ENCODE measurements at places on chromosomes 16 and 17.

DNA sequence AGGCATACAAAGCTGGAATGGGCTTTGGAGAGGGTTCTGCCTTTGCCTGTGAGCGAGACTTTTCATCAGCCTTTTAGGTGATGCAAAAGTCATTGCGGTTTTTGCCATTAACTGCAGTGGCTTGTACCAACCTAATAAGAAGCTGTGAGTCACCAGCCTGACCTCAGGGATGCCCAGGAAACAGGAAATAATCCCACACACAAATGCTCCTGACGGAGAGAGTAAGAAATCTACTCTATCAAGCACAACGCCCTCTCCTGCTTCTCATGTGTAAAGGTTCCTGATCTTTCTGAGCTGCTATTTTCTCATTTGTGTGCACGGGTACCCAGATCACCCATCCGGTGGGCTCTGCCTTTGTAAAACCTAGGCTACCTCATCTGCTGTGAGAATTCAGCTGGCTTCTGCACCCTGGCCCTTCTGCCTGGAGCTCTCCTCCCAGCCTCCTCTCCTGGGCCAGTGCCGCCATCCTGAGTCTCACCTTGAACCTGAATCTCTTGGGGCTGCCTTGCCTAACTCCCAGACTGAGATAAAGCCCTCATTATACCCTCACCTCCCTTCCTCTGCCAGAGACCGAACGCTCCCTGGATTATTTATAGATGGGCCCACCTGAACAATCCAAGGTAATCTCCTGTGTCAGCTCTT, 299.7 kb downstream of the C16orf95 start:
- DNase-seq, result no peak

- no peak for DNase-seq
Observed at GRCh38 chr16:83574388-83574787, 233.4 kb upstream of the HSBP1 start.

GRCh38 chr16:57601801-57602478, 26.5 kb upstream of the ADGRG1 start:
- no peak for DNase-seq

DNA sequence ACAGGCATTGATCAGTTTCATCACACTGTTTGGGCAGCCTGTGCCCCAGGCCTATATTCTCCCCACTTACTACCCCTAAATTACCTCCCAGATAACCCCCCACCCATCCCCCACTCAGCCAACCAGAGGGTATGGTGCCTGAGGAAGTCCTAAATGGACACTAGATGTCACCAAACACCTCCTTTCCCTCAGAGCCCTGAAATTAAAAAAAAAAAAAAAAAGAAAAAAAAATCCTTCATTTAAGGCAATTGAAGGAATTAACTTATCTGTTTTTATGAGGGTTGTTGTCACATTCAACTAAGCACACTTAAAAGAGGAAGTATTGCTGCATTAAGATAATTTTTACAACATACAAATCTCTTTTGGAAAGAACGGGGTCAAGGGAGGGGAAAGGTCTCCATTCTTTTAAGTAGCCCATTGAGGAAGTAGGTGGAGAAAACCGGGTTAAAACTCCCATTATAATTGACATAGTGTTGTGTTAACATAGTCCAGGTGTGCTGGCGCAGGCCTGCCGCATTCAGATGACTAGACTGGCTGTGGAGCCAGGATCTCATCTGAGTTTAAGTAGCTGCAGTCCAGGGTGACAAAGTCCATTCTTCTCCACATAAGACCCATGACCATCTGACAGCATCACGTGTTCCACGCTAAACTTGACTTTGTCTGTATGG, 46.3 kb downstream of the SNX11 start:
- DNase-seq, result peak; percentile 22

DNA sequence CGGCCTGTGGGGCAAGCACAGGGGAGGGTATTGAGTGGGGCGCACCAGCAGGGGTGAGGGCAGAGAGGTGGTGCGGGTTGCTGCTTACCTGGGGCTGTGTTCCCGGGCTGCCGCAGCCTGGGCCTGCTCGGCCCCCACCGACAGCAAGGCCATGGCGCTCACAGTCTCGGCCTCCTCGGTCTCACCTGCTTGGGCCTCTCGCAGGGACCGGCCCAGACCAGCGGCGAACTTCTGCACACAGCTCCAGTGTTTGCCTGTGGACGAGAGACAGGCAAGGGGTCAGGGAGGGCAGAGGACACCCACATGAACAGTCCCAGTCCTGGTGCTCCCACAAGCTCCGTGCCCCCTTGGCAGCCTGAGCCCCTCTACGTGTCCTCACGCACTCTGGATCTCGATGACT, 7.9 kb downstream of the G6PC3 start:
- DNase-seq, result no peak

- DNase-seq, result peak; percentile 60
Observed at GRCh38 chr17:1592751-1593629, 30.4 kb upstream of the PITPNA start.

GRCh38 chr17:67647482-67647881, 70.3 kb upstream of the NOL11 start:
- DNase-seq, result no peak

GRCh38 chr16:70529051-70529777, 5.6 kb downstream of the SF3B3 start:
- peak; percentile 65 for DNase-seq

DNA sequence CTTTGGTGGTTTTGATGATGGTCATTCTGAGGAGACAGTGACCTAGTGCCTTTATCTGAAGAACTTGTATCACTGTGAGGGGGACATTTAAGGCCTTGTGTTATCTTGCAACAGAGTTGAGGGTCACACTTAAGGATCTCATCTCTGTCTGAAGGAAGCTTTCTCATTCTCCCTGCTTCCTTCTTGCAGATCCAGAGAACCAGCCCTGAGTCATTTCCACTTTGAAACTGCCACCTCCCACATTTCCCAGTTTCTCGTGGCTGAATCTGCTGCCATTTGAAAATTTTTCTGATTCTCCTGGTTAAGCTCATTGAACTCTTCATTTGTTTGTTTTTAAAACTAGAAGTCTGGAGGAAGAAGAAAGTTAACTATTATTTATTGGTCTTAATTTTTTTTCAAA, 190.2 kb upstream of the CDH11 start:
- no peak for DNase-seq

- DNase-seq, result no peak
Observed at GRCh38 chr17:56297184-56297583, 143.9 kb downstream of the ANKFN1 start.

DNA sequence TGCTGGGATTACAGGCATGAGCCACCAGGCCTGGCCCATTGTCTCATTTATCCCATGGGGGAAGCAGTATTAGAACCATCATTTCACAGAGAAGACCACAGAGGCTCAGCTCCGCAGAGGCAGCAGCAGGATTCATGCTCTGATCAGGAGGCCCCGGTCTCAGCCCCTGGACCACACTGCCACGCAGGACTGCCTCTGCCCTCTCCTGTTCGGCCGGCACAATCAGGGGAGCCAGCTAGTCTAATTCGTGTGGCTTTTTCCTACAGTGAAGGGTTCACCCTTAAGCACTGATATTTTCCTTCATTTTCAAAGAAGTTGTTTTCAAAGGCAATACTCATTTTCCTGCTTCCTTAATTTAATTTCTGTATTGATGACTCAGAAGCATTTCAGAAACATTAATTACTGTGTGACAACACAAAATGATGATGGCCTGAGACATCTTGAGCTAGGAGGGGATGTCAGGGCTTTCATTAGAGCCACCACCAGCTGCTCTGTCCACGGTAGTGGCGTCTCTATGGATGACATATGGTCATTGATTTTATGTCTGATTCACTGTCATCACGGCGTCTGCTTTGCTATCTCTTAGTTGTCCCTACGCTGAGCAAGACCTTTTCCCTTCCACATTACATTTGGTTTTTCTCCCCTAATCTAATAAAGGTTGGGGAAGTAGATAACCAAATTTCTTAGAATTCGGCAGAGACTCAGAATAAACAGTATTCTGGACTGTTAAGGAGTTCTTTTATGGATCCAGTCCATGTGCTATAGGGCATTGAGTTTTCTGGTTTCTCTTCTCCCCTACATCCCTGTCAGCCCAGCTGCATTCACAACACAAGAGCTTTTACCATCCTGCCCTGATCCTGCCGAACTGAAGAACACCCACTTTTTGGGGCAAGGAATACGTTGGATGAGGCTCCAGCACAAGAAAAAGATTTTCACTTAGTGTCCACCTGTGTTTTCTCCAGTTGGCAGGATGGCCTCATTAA, 314.0 kb downstream of the SLC39A11 start:
- no peak for DNase-seq

DNA sequence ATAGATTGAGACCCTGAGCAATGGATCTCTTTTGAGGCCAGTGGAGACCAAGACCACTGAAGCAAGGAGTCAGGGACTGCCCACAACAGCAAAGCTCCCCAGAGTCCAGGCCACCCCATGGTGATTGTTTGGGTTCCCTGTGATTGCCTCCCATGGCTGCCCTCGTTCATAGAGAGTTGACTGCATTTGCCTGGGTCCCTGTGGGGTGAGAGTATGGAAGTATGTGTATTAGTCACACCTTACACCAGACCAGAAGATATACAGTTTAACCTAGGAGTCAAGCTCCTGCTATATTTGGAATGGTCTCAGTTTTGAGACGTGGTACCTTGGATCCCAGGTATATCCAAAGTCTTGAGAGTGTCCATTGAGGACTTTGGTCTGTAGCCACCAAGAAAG, 20.2 kb downstream of the HLF start:
- DNase-seq, result no peak

DNA sequence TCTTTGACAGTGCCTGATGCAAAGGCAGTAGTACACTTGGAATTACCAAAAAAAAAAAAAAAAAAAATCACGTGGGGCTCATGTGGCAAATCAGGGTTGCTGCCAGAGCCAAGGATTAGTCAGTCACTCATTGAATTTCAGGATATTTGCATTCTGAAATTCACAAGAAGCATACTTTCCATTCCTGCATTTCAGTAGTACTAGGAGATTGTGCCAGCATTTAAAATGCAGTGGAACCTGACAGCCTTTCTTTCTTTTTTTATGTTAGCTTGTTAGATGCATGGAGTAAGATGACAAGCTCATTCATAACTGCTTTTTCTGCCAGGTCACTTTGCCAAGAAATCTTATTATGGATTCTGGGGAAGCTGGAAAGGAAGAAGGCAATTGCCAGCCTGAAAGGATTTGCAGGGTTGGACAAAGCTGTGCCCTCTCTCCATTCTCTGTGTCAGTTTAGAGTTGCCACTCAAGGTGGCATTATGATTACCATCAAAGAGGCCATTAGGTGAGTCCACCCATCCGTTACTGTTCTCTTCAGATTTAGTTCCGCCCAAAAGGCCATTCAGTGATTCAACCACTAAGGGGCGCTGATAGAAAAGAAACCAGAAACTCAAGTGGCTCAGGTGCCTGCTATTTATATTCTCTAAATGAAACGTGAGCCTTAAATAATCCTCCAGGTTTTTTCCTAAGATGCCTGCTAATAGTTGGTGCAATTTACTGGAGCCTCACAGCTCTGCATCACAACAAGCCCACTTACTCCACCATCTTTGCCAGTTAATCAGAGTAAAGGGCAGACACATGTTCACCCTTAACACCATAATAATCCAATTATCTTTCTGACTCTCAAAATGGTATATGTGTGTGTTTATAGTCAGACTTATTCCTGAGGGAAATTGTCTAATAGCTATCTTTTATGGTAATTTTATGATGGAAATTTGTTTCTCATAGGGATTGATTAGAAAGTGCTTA, 59.0 kb downstream of the TANGO6 start:
- DNase-seq, result peak; percentile 77

DNA sequence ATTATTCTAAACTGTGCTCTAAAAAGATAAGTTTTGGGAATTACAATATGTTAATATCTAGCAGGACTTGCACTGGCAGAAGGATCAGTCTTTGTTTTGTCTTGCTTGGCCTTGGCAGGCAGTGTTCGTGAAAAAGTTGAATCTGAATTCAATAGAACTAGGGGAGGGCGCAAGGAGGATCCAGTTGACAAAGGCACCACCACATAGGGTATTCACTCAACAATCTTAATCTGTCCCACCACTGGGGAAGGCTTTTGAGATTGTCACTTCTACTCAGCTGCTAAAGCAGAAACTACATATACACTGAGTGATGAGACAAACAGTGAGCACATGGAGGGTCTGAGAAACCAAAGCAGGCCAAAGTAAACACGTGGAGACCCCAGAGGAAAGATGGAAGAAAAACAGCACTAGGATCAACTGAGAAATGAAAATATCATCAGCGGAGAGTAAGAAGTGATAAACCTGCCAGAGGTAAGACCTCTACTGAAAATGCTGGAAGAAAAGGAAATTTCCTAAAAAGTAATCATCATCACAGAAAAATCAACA, 2.4 kb downstream of the AMFR start:
- no peak for DNase-seq

DNA sequence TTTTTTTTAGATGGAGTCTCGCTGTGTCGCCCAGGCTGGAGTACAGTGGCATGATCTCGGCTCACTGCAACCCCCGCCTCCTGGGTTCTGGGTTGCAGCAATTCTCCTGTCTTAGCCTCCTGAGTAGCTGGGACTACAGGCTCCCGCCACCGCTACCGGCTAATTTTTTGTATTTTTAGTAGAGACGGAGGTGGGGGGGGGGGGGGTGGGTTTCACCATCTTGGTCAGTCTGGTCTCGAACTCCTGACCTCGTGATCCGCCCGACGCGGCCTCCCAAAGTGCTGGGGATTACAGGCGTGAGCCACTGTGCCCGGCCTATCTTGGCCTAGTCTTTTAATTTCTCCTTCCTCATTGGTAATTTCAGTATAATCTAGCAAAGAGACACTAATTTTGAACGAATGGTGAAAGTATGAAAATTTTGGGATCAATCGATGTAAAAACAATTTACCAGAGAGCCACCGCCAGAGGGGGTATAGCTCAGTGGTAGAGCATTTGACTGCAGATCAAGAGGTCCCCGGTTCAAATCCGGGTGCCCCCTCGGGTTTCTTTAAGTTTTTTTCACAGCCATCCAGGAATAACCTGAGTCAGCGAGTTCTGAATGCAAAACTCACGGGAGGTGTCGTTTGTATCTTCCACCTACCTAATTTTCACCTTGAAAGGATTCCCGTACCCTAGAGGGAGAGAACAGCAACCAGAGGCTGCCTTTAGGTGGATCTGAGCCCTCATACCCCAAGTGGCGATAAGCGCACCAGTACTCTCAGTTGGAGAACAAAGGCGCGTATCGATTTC, 2.5 kb upstream of the LASP1 start:
- peak; percentile 84 for DNase-seq

DNA sequence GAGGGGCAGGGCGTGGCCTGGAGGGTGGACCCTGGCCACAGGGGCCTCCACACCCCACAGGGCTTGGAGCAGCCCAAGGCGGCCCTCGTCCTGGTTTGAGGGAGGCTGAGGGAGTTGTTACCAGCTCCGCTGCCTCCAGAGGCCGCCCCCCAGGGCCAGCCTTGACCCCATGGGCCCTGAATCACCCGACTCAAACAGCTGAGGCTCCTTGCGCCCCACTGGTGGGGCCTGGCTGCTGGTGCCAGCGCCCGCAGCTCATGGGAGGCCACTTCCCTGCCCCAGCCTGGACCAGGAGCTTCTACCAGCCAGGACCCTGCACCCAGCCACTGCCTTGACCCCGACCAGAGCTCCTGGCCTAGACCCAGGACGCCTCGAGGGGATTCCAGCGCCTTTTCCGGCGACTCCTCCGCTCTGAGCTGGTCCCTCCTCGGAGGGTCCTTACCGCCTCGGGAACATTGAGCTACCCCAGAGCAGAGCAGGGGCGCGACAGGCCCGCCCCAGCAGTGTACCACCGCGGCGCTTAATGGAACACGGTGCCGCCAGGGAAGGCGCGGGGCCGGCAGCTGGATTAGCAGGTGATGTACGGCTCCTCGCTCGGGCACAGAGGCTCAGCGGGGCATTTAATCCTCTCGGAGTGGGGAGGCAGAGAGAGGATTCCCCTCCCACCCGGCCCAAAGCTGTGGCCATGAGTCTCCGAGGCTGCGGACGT, 37.2 kb downstream of the GSE1 start:
- DNase-seq, result no peak

GRCh38 chr16:31429314-31429713, 1.2 kb upstream of the COX6A2 start:
- DNase-seq, result peak; percentile 50

GRCh38 chr16:424033-424622, 1.3 kb upstream of the RAB11FIP3 start:
- peak; percentile 73 for DNase-seq

All from cerebellar cortex (tissue), 1 donor.